Neural crest cell (in vitro differentiated cells): ENCODE measurements at places on chromosomes 7 and 10. TPM values are rescaled to one million over a fixed set of nuclear protein-coding genes. Genes with fewer than 3 reads are reported as not detected.

GRCh38 chr7:105010504-105011130 lies 3.4 kb upstream of the KMT2E start:
- no peak for DNase-seq

DNA sequence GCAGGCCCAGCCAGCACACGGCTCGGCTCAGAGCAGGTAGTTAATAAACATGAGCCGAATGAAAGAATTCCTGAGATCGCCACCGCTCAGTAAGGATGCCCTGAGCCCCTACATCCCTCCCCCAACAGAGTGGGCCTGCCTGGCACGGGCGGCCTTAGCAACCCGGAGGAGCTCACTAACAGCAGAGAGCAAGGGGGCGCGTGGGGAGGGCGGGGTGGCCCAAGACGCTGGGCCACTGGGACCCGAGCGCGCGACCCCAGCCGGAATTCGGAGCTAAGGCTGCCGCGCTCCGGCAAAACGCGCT lies 403 bp upstream of the ENO4 start:
- DNase-seq, result no peak

DNA sequence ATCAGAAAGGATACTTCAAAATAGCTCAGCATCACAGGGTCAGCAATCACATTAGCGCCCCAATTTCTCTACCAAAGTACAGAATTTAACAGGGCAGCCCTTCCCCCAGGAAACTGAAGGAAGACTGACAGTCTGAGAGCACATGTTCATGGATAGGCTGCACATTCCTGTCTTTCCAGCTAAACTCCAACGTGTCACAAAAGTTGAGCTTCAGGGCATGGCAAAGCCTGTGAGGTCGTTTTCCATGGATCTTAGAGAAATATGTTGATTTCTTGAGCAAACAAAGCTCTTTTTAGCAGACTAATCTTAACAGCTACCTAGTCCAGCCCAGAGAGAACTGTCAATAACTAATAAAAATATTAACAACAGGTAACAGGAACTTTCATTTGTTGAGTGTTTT lies 207.9 kb downstream of the GRM3 start:
- DNase-seq, result no peak

- no peak for DNase-seq
These were observed 48.4 kb upstream of the PODXL start for GRCh38 chr7:131604841-131605279.

DNA sequence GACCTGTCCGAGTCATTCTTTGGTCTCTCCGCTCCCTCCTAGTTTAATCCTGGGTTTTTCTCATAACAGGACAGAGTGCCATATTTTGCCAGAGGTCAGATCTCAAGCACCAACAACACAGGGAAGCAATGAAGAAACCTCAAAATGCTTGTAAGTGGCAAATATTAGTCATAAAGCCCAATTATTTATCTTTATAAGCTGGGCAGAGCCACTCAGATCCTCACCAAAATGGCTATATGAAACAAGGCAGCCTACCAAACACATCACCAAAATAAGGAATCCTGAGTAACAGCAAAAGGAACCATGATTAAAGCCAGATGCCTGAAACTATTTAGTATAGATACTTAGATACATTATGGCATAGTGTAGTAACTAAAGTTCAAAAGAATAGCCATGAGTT lies 4.7 kb downstream of the ECD start:
- no peak for DNase-seq

GRCh38 chr7:117324960-117325359 lies 2.1 kb upstream of the WNT2 start:
- DNase-seq, result no peak

DNA sequence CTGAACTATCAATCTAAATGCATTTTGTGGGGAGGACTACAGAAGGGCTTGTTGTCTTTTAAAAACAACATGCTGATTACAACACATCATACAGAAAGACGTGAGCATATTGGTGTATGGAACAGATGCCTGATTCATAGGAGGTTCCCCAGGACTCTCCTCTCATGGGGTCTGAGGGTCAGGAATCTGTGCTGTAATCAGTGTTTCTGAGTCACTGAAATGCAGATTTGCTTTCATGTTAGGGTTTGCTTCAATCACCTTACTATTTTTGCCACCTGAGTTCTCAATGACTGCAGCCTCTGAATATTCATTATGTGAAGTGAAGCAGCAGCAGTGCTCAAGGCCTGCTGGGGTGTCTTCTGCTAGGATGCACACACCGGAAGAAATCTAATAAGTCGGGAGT lies 550 bp upstream of the ANK3 start:
- DNase-seq, result no peak

DNA sequence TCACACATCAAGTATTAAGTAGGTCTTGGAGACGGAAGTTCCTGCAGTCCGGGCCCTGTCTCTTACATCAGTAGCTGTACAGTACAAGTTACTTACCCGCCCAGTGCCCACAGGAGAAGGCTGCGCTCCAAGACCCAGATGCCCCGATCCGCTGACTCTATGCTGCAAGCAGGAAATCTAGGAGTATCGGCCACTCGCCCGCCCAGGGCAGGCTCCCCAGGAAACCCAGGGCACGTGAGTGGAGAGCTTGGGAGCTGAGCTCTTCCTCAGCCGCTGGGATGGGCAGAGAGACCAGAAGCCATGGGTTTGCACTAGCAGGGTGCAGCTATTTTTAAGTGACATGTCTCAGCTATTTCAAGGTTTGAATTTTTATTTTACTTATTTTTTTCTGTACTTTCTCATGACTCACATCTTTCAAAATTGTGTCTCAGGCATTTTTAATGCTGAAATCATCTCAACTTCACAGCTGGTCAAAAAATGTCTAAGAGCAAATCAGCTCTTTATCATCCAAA lies 1.9 kb upstream of the GPER1 start:
- DNase-seq, result no peak

- no peak for DNase-seq
These were observed 44.9 kb downstream of the IL6 start for GRCh38 chr7:22771872-22772228.

GRCh38 chr10:93062514-93063143 lies 2.0 kb downstream of the CYP26C1 start:
- DNase-seq, result no peak

GRCh38 chr10:60465801-60466200 lies 76.1 kb upstream of the ANK3 start:
- DNase-seq, result no peak

DNA sequence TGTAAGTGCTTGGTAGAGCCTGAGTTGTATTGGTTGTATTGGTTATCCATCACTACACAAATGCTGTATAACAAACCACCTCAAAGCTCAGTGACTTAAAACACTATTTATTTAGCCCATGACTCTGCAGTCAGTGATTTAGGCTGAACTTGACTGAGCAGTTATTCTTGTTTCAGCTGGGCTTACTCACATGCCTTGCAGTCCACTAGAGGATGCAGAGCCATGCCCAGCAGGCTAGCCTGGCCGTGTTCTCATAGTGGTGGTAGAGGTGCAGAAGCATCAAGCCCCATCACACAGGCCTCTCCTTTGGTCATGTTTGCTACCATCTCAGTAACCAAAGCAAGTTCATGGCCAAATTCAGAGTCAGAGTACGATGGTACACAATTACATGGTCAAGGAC lies 43.9 kb downstream of the LUC7L2 start:
- no peak for DNase-seq

- DNase-seq, result no peak
These were observed 539.1 kb upstream of the FOXK1 start for GRCh38 chr7:4143006-4143405.

GRCh38 chr10:71605263-71605962 lies 114.2 kb downstream of the C10orf105 start:
- DNase-seq, result no peak

The TBX20 gene
- 4.6 and 5.5 TPM in 2 replicates for total RNA-seq

The DPP6 gene
- total RNA-seq, result 1.6 and 2.2 TPM in 2 replicates

The NUPR2 gene
- total RNA-seq, result not detected in 2 replicates

The FIS1 gene
- total RNA-seq, result 104 and 106 TPM in 2 replicates

The BEND7 gene
- 21.9 and 25.0 TPM in 2 replicates for total RNA-seq
